ENCODE measurements at places on chromosomes 2 and 18.

DNA sequence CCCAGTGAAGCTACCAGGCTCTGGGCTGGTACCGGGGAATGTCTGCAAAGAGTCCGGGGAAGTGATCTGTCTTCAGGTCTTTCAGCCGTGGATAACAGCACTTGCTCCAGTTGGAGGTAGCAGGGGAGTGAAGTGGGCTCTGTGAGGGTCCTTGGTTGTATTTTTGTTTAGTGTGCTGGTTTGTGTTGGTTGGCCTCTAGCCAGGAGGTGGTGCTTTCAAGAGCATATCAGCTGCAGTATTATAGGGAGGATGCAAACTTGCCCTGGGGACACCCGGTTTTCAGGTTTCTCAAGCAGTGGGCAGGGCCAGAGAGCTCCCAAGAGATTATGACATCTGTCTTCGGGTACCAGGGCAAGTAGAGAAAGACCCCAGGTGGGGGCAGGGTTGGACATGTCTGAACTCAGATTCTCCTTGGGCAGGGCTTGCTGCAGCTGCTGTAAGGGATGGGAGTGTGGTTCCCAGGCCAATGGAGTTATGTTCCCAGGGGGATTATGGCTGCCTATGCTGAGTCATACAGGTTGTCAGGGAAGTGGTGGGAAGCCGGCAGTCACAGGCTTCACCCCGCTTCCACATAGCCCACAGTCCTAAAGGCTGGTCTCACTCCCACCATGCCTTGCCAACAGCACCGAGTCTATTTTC lies 34.4 kb downstream of the ACAA2 start:
- no peak for DNase-seq

DNA sequence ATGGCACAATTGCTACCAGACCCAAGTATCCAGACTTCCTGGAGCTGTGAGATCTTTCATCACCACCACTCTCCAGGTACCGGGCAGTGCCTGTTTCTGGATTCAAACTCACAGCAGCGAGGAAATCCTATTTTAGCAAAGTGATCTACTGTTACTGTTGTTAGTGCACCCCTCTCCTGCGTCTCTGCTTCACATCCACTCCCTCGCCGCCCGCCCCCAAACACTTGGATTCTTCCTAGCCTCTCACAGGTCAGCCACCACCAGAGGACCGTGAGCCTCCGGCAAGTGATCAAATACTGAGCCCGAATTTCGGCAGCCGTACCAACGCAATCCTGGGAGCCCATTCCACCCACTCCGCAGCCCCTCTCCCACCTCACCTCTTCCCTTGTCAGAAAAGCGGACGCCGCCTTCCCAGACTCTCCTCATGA lies 519 bp downstream of the METTL4 start:
- DNase-seq, result peak; percentile 18

GRCh38 chr18:69689121-69689759 lies 258.4 kb downstream of the CD226 start:
- DNase-seq, result no peak

DNA sequence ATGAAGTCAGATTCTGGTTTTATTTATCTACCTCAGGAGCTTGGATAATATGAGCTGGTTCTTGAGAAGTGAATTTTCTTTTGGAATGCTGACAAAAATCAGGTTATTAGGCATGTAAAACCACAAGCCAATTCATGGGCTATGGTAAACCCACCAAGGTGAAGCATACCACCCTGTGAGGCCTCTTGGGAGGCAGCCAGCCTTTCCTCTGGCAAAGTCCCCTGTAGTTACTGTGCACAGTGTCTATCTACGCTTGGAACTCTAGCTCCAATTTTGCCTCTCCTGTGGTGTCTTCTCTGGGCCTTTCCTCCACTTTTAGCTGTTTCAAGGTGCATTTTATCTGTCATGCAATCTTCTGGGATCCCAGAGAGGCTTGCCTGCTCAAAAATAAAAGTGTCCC lies 242.7 kb upstream of the ZSWIM2 start:
- DNase-seq, result no peak

DNA sequence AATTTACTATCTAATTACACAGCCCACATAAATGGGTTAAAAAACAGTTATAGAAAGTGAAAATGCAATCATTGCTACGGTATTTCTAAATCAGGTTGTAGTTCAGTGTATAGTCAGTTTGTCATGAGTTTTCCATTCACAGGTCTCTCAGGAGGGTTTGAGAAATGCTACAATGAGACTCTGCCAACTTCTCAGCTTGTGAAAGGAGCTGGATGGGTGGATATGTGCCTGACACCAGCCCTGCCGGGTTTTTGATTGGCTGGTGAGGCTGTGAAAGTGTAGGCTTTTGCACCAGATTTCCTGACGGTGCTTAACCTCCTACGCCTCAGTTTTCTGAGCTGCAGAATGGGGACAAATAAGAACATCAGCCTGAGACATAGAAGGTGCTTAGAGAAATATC lies 102.6 kb upstream of the SMIM21 start:
- DNase-seq, result no peak

GRCh38 chr2:160209516-160209856 lies 9.4 kb upstream of the ITGB6 start:
- DNase-seq, result no peak

DNA sequence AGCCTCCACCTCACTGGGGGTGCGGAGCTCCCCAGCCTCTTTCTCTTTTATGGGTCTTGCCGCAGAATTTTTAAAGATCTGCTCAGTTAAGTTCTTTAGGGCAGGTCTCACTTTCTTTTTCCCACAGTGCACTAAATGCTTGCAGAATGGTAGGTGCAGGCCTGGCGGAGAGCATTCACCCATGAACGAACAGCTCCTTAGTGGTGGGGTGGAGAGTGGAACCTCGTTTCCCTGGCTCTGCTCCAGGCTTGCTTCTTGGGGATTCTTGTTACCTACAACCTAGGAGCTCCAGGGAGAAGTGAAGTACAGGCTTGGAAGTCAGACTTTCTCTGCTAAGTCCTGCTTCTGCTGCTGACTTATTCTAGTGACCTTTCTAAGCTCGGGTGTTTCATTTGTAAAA lies 70.3 kb upstream of the PXDN start:
- DNase-seq, result no peak

DNA sequence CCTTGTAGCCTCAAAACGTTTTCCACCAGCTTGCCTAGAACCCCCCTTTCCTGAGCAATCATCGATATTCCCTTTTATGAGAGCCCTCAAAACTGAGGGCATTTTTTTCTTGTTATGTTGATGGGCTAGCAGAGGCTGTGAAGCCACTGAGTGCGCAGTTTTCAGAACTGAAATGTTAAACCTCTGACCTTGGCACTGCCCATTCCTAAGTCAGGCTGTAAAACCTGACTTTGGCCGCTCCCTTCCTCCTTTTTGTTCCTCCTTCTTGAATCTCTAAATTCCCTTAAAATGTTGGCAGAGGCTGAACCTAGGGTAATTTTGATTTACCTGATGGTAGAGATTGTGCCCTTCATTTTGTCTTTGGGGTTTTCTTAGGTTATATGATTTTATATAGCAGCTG lies 334.2 kb downstream of the KIAA1328 start:
- no peak for DNase-seq

DNA sequence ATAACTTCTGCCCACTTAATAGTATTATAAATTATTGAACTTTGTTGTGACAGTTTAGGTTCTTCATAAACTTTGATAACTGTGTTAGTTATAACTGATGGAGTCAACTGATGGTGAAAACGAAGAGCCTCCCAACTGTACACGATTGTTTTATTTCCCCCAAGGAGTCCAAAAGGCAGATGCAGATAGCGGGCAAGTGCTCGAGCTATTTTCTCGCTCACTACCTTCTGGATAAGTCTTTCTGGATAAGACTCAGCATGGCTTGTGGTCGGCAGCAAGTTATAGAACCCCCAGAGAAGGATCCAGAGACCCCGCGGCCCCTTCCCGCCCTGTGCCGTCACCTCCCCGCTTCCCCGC lies 517 bp downstream of the GCFC2 start:
- no peak for DNase-seq

GRCh38 chr18:25349926-25350487 lies 2.0 kb downstream of the ZNF521 start:
- no peak for DNase-seq

DNA sequence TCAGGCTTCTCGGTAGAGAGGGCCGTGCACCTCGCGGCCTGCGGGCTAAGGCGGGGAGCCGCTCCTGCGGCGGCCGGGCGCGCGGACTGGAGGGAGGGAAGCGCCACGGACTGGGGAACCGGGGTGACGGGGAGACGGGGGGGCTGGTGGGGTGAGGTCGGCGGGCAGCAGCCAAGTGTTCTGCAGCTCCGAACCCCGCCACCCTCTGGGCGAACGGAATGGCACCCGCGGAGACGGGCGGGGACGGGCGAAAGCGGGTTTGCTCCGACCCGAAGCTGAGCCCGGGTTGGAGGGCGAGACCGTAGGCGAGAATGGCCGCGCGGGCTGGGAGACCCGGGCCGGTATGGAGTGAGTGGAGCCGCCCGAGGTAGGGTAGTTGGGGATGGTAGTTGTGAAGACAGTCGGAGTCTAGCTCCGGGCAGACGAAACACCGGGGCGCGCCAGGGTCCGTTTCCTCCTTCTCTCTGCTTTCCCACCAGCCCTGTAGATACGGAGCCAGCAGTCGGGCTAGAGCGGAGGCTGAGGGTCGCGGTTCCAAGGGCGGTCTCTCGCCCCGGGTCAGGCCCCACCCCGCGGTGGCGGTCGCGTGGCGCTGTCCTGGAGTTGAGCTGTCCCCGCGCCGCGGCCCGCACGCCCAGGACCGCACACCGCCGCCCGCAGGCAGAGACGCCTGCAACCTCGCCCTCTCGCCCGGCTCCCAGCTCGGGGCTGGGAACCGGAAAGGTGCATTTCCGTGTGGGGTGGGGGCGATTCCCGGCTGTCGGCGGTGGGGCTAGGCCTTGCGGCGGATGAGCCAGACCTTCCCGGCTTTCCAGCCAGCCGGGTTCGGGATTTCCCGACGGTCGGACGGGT lies 160.3 kb upstream of the SIX2 start:
- DNase-seq, result no peak

GRCh38 chr18:63126134-63127069 lies 193.2 kb downstream of the BCL2 start:
- DNase-seq, result no peak

DNA sequence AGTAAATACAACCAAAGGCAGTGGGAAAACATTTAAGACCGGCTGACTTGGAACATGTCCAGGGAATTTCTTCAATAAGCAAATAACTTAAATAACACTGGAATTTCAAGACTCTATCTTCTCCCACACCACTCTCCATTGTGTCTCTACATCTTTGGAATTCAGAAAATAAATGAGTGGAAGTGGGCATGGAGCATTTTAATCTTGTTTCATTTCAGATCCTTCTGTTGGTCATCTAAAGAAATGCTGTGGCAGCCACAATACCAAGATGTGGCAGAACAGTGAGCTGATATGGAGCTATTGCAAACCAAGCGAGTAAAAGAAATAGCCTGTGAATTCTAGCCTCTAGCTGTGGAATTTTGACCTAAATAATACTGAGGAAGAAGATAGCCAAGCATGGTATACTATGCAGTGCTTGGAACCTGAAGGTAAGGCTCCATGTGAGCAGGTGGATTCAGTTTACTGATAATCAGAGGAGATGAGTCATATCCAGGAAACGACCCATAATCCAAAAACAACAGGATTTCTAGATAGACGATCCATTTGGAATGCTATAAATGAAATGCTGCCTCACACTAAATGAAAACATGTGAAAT lies 157.1 kb upstream of the SCN7A start:
- no peak for DNase-seq

- DNase-seq, result no peak
Observed at GRCh38 chr2:88503771-88504170, 51.3 kb upstream of the FOXI3 start.

- no peak for DNase-seq
Observed at GRCh38 chr2:118097657-118098056, 9.4 kb downstream of the INSIG2 start.

DNA sequence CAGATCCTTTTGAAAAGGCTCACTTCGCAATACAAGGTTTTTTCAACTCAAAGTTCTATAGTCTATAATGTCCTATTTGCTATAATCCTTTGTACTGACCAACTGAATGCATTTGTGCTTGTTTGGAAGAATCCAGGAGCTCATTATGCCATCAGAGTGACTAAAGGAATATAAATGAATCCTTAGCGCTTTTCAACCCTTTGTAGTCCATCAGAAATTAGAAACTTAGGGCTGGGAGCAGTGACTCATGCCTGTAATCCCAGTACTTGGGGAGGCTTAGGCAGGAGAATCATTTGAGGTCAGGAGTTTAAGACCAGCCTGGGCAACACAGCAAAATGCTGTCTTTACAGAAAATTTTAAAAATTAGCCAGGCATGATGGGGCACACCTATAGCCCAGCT lies 330.2 kb upstream of the CHAC2 start:
- DNase-seq, result no peak

DNA sequence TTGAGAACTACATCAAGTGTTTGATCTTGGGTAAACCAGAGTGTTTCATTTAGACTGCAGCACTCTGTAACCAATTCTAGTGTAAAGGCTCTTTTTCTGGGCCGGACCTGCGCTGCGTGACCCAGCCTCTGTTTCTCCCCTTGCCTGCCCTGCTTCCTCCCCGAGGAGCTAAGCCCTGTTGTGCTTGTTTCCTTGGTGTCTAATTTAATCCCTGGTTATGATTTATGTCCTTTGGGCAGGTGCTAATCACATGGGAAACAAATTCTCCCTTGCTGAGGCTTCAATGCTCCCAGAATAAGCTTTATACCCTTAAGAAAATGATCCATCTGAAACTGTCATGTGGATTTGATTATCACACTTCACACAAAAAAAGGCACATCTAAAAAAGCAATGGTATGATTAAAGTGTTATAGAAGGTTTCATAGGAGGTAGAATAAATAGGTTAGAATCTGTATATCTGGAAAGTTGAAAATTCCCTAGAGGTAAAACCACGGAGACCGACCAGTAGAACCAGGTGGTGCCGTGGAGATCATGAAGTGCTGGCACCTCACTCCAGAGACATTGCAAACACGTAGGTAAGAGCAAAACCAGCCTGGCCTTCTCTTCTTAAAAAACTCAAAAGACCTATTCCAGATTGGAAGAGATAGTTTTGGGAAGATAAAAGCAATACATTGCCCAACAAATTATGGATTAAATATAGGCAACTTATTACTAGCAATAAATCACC lies 31.0 kb upstream of the SLC9A2 start:
- DNase-seq, result no peak

GRCh38 chr2:16318051-16318450 lies 347.6 kb downstream of the CYRIA start:
- no peak for DNase-seq

- DNase-seq, result no peak
Observed at GRCh38 chr2:73994178-73994831, 9.6 kb downstream of the TET3 start.

Data from stimulated activated CD4-positive, alpha-beta T cell treated with anti-CD3 and anti-CD28 coated beads, Interleukin-1b, Interleukin-23, amount 100 ng/mL, for 1 hour (primary cell).